ENCODE measurements at places on chromosomes 3 and 15.

GRCh38 chr3:196093317-196094111 is 11.6 kb upstream of the TFRC start:
- DNase-seq: no peak

DNA sequence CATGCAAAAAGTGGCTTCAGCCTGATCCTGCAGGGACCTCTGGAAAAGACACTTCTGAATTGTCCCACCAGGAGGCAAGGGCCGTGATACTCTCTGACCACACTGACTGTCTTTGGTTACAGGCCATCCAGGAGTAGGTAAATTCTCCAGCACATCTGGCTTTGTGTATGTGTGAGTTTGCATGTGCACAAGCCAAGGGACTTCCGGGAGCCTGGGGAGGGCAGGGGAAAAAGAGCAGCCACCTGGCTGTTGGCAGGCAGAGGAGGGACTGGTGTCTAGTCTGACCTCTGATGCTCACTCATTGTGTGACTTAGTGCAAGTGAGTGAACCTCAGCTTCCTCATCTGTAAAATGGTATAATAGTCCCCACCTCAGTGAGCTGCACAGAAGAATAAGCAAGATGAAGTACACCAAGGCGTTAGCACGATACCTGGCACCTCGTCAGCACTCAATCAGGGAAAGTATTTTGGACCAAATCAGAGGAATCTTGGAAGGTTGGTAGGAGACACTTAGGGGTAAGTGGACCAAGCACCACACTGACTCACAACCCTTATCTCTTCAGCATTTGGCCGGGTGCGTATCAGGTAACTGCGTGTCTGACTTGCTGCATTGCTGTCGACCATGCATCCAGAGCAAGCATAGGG is 19.1 kb downstream of the KLHL6 start:
- no peak for DNase-seq

- DNase-seq: peak; percentile 6
Measured at GRCh38 chr15:67564021-67564967, 21.8 kb downstream of the MAP2K5 start.

- DNase-seq: no peak
Measured at GRCh38 chr3:122984007-122984406, 43.6 kb downstream of the SEMA5B start.

- DNase-seq: no peak
Measured at GRCh38 chr3:13818919-13819318, 61.0 kb downstream of the WNT7A start.

GRCh38 chr3:127552038-127552437 is 38.5 kb downstream of the TPRA1 start:
- DNase-seq: no peak
